Posterior cingulate gyrus (tissue), 11 donors: ENCODE measurements at places on chromosomes 11 and 22.

DNA sequence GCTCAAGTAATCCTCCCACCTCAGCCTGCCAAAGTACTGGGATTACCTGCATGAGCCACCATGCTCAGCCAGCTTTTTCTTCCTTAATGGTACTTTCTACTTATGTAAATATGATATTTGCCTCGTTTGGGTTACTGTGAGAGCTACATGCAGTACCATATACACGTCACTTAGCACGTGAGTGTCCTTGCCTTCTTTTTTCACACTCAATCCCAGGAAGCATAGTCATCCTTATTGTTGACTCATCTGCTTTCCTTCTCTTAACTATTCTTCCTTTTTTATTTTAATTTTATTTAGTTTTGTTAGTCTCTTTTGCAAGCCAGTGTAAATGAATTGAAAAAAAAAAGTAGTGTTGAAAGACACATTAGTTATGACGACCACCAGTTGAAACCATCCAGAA lies 205.9 kb downstream of the HIPK3 start:
- DNase-seq = no peak

GRCh38 chr22:30978304-30978962 lies 9.4 kb downstream of the TUG1 start:
- DNase-seq = no peak

GRCh38 chr11:1281326-1281973 lies 28.0 kb downstream of the TOLLIP start:
- no peak for DNase-seq

GRCh38 chr11:118620529-118621070 lies 13.2 kb downstream of the PHLDB1 start:
- no peak for DNase-seq

DNA sequence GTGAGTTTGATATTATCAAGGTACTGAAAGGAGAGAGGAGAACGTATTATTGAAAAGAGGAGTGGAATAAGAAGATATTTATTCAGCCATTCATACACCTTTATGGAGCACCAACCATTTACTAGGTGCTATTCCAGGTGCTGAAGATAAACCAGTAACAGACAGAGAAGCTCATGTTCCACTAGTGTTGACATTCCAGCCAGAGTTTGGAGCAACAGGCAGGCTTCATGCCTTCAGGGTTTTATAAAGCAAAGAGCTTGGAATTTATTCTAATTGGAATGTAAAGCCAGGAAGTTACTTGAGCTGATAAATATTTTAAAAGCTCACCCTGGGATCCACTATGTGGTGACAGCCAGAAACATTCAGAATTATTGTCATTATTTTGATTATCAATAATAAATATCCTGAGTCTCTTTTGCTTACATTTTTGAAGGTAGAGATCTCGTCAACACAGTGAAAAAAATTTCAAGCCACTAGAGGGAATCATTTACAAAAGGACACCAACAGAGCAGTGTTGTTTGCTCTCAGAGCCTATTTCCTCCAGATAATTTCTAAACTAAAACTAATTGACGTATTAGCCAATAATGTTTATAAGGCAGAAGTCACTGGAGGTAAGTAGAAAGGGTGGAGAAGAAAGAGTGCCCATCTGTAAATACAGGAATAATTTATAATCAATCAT lies 172.0 kb downstream of the KCNA4 start:
- DNase-seq = no peak

- no peak for DNase-seq
Measured at GRCh38 chr11:134945993-134946392, 534.0 kb upstream of the B3GAT1 start.
